ENCODE measurements at places on chromosomes 3 and 15.

GRCh38 chr3:19652336-19652735, 281.7 kb downstream of the EFHB start:
- no peak for DNase-seq

DNA sequence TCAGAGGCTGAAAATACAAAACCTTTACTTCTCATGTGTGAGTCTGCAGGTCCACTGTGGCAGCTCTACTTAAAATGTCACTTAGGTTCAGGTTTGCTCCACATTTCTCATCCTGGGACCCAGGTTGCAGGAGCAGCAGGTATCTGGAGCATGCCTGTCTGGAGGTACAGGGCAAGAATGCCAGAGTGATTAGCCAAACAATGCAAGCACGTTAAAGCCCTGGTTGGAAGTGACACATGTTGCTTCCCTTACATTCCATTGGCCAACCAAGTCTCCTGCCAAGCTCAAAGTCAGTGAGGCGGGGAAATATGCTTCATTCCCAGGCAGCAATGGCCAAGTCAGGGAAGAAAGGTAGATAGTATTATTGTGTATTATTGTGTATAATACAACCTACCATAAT, 76.8 kb upstream of the ARL6 start:
- DNase-seq: no peak

- DNase-seq: no peak
These were observed 48.9 kb downstream of the CACNA2D2 start for GRCh38 chr3:50454481-50455070.

GRCh38 chr15:22887157-22887951, 48.9 kb downstream of the NIPA2 start:
- DNase-seq: no peak
